ENCODE measurements at places on chromosomes 7 and 10.
A peak's percentile ranks its signal among the peaks of the same experiment; 100 is the strongest.

GRCh38 chr10:115045499-115045898, 47.7 kb upstream of the ATRNL1 start:
- DNase-seq = no peak

DNA sequence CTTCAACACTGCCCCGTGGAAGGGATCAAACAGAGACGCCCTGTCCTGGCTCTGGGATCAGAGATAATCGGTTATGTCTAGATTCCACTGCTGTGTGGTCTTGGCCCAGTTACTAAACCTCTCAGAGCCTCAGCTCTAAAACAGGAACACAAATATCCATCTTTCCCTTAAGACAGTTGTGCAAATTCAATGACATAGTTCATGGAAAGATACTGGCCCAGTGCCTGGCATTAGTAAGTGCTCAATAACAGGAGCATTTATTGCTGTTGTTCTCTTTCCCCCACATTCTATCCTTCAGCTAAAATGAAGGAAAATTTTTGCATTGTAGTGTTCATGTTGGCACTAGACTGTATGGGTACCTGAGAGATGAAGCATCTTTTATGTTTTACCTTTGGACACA, 58.6 kb downstream of the TACC2 start:
- DNase-seq = no peak

DNA sequence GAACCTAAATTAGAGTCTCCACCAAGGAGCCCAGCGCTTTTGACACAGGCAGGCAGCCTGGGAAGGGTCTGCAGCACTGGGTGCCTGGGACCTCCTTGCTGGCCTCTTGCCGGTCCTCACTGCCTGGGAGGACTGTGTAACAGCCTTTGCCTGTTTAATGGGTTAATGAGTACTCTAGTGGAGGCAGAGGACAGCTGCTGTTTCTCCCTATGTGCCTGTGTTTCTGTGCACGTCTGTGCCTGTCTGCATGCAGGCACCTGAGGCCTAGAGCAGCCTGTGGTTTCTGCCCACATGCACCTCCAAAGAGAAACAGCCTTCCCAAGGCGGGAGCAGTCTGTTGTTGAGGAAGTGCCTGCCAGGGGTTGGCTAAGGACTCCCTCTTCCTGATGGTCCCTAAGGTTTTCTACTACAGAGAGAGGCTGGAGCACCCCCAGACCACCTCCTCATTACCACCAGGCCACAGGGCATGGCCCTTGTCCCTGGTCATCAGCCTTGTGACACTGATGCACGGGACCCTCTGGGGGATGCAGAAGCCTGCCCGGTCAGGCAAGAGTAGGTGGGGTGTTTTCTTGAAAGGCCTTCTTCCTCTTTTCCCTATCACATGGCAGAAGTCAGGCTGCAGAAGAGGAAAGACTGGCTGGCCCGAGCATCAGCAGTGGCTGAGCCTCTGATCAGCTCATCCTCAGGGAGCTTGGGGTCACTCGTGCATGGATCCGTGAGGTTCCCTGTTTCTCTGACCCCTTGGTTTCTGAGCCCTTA, 14.2 kb downstream of the SLC29A3 start:
- DNase-seq = no peak

DNA sequence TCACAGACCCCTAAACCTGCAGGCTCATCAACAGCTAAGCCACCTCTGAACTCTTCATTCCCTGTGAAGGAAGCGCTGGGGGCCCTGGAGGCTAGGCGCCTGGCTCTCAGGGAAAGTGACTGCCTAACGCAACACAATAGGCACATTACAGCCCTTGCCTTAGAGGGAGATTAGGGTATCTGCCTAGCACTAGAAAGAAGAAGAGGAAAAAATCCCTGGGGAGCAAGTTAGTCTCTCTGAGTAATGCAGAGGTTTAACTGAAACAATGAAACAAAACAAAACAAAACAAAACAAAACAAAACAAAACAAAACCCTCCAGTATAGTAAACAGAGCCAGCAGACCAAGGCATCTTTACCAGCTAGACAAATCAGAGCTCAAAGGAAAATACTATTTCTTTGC, 2.6 kb downstream of the ZNF777 start:
- DNase-seq = no peak

DNA sequence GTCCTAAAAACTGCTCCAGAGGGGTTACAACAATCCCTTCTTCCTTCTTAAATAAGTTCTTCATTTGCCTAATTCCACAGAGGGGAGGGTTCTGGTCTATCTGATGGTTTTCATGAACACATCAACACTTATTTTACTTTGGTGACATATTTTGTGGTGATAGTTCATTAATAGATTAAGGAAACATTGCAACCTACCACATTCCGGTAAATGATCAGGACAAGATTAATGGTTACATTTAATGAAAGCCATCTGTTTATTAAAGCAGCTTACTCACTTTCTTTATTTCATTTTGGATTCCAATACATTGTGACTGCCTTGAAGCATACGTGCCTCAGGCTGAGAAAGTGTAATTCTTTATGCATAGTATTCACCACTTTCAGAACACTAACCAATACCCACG, 101.0 kb downstream of the SKIDA1 start:
- DNase-seq = no peak

DNA sequence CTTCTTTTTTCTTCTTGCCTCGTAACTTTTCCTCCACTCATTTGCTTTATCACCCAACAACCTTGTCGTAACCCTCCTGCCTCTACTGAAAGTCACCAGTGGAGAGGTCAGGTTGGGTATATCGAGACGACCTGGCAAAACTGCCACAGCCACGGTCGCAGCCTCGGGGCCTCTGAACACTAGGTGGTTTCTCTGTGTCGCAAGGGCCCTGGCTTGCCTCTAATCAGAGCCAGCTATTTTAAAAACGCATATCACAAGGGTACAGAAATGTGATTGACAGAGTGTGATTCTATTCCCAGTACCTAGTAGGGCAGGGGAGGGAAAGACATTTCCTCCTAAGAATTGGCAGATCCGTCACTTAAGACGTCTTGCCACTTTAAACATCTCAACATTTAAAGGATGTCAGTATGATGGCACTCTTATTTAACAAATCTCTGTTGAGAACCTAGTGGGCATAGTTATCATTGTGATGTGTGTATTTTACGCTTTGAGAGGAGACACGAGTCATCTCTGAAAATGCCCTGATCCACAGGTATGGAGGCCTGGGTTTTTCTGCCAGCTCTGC, 197.5 kb downstream of the ARHGAP21 start:
- DNase-seq = no peak

GRCh38 chr10:121426307-121426706, 171.9 kb downstream of the FGFR2 start:
- no peak for DNase-seq

GRCh38 chr7:2526659-2527504, 7.3 kb downstream of the LFNG start:
- DNase-seq = no peak

DNA sequence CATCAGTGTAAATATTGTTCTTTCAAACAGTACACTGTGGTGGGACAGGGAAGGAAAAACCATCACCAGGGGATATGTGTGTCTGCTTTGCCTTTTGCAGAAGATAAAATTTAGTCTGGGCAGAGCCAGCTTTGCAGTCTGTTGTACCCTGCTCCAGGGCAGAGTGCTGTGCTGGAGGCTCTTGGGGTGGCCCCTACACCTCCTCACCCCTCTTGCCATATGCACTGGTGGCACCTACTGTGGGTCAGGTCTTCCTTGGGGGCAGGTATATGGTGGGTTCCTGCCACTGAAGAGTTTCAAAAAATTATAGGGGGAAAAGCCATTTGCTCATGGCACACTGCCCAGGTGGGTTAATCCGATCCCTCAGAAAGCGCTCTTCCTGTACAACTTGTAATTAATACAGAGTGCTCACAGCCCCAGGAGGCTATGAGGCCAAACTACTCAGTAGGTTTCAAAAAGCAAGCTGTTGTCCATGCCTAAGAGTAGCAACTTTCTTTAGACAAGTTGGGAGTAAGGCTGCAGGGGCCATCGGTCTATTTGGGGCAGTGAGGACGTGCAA, 112.7 kb upstream of the BMPER start:
- DNase-seq = no peak

GRCh38 chr10:18436902-18437301, 214.5 kb downstream of the NSUN6 start:
- no peak for DNase-seq

DNA sequence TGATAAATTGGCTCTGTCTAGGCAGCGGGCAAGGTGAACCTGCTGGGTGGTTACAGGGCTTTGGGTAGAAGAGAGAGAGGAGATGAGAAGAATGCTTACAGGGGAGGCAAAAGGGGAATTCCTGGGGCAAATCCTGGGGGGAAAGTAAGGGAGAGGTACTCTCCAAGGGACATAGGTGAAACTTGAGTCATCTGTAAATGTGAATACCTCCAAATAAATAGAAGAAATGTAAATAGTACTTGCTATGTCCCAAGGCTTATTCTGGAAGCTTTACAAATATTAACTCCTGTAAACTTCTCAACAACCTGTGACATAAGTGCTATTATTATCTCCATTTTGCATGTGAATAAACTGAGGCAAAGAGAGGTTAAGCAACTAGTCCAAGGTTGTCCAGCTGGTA, 57.7 kb upstream of the CDK13 start:
- DNase-seq = no peak

DNA sequence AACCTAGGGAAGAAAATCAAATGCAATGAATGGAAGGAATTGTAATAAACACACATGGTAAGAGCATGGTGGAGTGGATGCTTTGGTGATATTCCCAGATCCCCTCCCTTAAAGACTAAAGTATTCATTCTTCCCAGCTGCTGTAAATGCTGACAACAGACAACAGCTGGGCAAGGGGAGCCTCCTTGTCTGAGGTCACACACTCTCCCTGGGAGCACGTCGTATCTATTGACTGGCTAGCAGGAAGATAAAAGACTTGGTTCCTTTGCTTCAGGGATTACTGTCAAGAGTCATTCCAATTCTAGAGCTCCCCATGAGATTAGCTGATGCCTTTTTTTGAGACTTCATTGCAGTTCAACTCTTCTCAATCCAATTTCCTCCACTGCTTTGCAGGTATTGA, 443.5 kb upstream of the ETV1 start:
- DNase-seq = no peak

- peak; percentile 70 for DNase-seq
Measured at GRCh38 chr10:111081595-111081994, 4.8 kb downstream of the ADRA2A start.

GRCh38 chr7:122768827-122769226, 66.1 kb upstream of the RNF148 start:
- DNase-seq = no peak

DNA sequence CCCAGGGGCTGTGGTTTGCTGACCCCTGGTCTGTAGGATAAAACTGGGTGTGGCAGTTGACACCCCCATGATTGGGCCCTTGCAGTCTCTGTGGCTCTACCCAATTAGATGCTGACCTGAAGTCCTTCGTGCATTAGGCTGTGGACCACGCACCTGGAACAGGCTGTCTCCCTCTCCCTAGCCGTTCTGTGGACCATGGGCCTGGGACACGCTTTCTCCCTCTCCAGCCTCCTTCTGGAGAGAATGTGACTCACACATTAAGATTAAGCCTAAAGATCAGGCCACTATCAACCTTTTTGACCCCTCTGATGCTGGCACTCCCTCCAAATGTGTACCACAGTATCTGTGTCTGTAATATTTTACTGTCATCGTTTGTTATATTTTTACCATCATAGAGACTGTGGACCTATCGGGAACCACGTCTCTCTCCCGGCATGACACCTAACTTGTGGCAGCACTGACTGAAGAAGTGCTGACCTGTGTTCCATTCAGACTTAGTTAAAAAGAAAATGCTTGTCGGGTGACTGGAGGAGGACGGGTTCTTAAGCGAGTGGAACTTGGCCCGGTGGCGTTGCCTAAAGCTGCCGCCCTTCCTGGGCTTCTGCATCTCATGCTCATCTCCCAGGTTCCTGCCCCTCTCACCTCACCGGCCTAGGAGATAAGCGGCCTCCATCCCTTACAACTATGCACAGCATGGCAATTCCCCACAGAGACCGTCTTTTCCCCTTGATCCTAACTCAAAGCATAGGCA, 92.8 kb downstream of the WDR37 start:
- peak; percentile 42 for DNase-seq

DNA sequence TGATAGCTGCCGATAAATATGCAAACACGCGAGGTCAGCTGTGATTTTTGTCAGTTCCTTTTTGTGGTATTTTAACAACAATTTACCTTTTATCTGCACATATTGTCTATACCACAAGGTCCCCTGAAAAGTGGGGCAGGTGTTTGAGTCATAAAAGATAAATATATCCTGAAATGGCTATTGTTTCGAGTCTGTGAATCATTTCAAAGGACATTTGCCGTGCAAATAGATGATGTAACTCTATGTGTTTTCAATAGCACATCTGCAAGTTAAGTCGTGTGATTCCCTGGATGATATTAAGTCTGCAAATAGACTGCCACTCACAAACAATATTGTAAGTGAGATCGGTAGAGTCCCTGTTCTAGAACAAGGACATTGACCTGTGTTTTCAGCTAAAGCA, 193.0 kb upstream of the PITRM1 start:
- no peak for DNase-seq

GRCh38 chr7:98713165-98713810, 96.2 kb downstream of the NPTX2 start:
- DNase-seq = no peak

DNA sequence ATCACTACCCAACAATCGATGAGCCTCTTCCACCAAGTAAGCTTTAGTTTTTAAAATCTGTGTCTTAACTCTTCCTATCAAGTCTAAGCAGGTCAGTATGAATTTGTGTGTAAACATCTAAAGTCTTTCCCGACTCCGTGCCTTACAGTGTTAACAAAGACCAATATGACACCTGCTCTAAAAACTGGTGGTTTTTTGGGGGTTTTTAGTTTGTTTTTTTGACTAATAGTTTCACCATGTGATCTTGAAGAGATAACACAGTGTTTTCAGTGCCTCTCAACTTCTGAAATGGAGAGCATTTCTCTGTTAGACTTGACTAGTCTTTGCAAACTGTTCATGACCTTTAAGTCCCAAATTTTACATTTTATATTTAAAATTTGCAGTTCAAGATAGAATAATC, 132.0 kb upstream of the STK17A start:
- DNase-seq = no peak

DNA sequence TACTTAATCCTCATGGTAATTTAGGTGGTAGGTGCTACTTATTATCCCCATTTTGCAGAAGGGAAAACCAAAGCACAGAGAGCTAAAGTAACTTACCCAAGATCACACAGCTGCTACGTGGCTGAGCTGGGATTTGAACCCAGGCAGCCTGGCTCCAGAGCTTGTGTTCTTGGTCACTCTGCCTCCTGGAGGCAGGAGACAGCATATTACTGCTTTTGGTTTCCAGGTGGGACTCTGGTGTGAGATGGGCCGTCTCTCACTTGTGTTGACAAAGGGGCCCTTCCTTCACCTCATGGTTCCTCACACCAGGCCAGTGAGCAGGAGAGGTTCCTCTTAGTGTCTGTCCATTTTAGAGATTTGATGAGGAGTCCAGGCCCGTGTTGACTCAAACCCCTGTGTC, 79.8 kb upstream of the PPIF start:
- no peak for DNase-seq

- DNase-seq = no peak
Measured at GRCh38 chr10:61115897-61116296, 171.9 kb upstream of the RHOBTB1 start.
